Fibroblast of the aortic adventitia (primary cell): ENCODE measurements at places on chromosomes 7 and 10. TPM values are rescaled to one million over a fixed set of nuclear protein-coding genes. Genes with fewer than 3 reads are reported as not detected.

The GBX1 gene
- not detected in 2 replicates for total RNA-seq

The SLC13A1 gene
- not detected in 2 replicates for total RNA-seq

The TAF3 gene
- total RNA-seq, result 3.9 and 6.5 TPM in 2 replicates

The IFIT1B gene
- total RNA-seq, result not detected in 2 replicates

The ADO gene
- total RNA-seq, result 11.0 and 22.0 TPM in 2 replicates

The ALOX5 gene
- not detected in 2 replicates for total RNA-seq

The ZFYVE27 gene
- total RNA-seq, result 14.1 and 20.4 TPM in 2 replicates

The GJC3 gene
- total RNA-seq, result not detected in 2 replicates

The STOX1 gene
- 0.09 TPM in 1 of 2 replicates, not detected in the other for total RNA-seq
